ENCODE measurements at places on chromosomes 2 and 18.

DNA sequence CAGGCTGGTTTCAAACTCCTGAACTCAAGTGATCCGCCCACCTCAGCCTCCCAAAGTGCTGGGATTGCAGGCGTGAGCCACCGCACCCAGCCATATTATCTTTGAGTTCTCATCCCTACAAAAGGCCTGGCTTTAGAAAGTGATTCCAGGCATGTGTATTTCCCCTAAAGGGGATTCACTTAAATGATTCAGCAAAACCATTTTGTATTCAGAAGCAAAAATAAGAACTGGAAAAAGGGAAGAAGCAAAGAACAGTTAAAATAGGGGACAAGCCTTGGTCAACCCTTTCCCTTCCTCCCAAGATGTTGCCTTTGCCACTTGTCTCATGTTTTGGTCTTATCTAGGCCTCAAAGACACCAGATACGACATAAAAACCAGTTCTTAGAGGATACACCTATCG is 10.5 kb downstream of the TM4SF20 start:
- H3K36me3 ChIP-seq, result no peaks in the 10 kb centered on the region
- no peak overlapping the region for H3K4me3 ChIP-seq
- no peaks in the 10 kb centered on the region for H3K4me1 ChIP-seq
- no peak overlapping the region for H3K27ac ChIP-seq
- no peaks in the 10 kb centered on the region for H3K27me3 ChIP-seq
- no peak for DNase-seq

GRCh38 chr2:9462313-9462712 is 12.0 kb upstream of the IAH1 start:
- no peaks in the 10 kb centered on the region for H3K27me3 ChIP-seq
- H3K36me3 ChIP-seq, result peaks cover 37% of the 10 kb centered on the region
- peaks cover 26% of the 10 kb centered on the region for H3K4me1 ChIP-seq
- DNase-seq, result no peak

- H3K27me3 ChIP-seq, result no peaks in the 10 kb centered on the region
- no peak for DNase-seq
- no peak overlapping the region for H3K27ac ChIP-seq
- no peaks in the 10 kb centered on the region for H3K36me3 ChIP-seq
- H3K4me3 ChIP-seq, result no peak overlapping the region
Observed at GRCh38 chr18:69261406-69261805, 139.3 kb upstream of the DOK6 start.

- no peaks in the 10 kb centered on the region for H3K36me3 ChIP-seq
- DNase-seq, result no peak
- no peak overlapping the region for H3K4me3 ChIP-seq
Observed at GRCh38 chr2:120210270-120210693, 12.9 kb downstream of the TMEM185B start.

DNA sequence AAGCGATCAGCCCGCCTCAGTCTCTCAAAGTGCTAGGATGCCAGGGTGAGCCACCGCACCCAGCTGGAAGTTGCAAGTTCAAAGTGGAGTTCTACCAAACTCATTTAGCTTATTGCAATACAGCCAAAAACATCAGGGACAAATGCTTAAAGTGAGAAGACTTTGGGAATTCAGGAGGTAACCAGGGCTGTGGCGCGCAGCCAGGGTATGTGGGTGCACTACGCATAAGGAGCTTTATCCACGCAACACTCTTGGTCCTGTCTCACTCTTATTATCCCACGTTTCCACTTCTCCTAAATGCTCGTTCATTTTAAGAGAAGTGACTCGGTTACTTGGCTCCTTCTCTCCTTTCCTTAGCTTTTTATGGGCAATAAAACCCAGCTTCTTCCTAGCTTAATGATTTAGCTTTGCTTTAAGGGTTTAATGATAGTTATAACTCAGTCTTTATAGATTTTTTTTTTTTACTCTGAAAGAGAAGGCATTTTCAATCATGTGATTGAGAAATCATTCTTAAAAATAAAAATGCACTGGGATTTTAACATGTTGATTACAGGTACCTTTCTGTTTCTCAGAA is 199.8 kb downstream of the KCNE4 start:
- no peaks in the 10 kb centered on the region for H3K27me3 ChIP-seq
- no peak for DNase-seq
- no peak overlapping the region for H3K4me3 ChIP-seq
- H3K4me1 ChIP-seq, result no peaks in the 10 kb centered on the region

DNA sequence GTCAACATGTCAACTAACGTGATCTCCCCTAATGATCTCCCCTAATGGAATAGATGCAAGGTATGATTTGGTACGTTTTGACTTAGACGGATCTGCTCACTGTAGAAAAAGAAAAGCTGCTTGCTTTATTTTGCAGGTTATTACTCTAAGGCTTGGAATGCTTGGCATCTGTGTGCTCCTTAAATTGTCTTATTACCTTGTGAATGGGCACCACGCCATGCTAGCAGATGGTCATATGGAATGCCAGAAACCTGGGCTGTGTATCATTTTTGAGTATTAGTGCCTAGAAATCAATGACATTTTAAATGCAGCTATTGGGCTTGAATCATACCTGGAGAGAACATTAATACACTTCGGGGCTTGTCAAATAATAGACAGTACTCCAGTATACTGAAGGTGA is 16.5 kb upstream of the FIGN start:
- no peaks in the 10 kb centered on the region for H3K4me1 ChIP-seq
- H3K27ac ChIP-seq, result no peak overlapping the region
- no peaks in the 10 kb centered on the region for H3K27me3 ChIP-seq
- H3K4me3 ChIP-seq, result no peak overlapping the region
